ENCODE measurements at places on chromosomes 3 and 15. TPM values are rescaled to one million over a fixed set of nuclear protein-coding genes. Genes with fewer than 3 reads are reported as not detected.

IGF2BP2 gene
- 19.8 TPM for total RNA-seq

- H3K27me3 ChIP-seq: peaks cover 12% of the 10 kb centered on the region
- H3K36me3 ChIP-seq: no peaks in the 10 kb centered on the region
- no peak for DNase-seq
- no peak overlapping the region for H3K4me3 ChIP-seq
- no peak overlapping the region for H3K27ac ChIP-seq
Measured at GRCh38 chr3:115628075-115628412, 4.7 kb downstream of the GAP43 start.

IL17RE gene
- 6.9 TPM for total RNA-seq

GRCh38 chr3:65285956-65286355, 598.2 kb upstream of the ADAMTS9 start:
- DNase-seq: no peak
- no peaks in the 10 kb centered on the region for H3K27me3 ChIP-seq
- no peaks in the 10 kb centered on the region for H3K4me1 ChIP-seq
- no peak overlapping the region for H3K4me3 ChIP-seq
- no peaks in the 10 kb centered on the region for H3K36me3 ChIP-seq

DNA sequence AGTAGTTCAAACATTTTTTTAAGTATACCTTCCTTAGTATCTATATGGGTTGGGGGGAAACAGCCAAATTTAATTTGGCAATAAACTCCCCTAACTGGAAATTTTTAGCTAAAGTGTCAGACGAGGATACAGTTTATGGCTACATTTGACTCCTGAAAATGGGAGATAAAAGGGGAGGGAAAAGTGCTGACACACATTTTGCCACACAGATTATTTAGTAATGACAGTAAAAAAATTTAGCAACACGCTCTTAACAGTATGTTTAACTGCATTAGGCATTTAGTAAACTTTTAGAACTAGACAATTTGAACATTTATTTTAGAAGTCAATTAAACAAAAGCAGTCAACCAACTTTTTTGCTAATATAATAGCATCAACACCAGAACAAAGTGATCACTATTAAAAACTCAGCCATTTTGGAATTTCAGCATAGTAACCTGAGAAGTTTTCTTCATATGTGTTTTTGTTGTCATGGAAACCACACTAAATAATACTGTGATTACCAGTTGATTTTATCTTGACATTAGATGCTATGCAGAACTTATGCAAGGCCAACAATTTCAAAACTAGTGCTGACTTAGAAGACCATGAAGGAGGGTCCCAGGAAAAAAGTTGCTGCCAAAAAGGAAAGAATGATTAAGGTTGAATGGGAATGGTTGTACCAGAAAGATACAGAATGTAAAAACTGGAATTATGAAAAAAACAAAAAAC, 47.0 kb upstream of the TFG start:
- H3K4me1 ChIP-seq: no peaks in the 10 kb centered on the region
- no peak for DNase-seq
- H3K36me3 ChIP-seq: no peaks in the 10 kb centered on the region
- H3K4me3 ChIP-seq: no peak overlapping the region
- H3K27ac ChIP-seq: no peak overlapping the region

HGD gene
- total RNA-seq: not detected

DNA sequence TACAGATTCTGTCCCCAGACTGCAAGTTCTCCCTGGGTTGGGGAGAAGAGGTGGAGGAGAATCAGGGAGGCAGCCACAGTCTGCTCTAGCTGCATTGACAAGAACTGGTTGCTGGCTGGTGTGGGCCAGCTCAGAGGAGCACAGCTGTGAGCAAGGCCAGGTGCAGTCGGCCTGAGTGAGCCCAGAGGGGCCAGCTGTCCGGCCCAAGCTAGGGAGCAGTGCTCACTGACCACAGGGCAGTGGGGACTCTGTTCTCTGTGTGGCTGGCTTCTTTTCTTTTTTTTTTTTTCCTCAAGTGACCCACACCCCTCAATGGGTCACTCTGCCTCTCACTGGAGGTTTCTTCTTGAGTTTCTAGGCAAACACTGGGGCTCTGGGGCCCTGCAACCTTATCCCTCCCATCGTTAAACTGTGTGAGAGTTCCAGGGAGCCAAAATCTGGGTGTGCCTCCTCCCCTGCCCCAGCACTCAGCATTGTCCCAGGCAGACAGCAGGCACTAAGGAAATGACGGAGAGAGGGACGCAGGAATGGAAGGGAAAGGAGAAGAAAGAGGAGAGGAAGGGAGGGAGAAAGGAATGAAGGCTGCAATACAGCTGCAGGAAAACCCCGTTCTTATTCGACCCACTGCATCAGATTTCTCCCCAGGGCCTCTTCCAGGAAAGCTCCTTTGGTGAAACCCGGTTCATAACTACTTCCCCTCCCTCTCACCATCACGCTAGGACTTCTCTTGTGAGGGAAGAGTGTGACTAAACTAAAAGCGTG, 37.7 kb upstream of the HES1 start:
- no peak overlapping the region for H3K4me3 ChIP-seq
- H3K27me3 ChIP-seq: no peaks in the 10 kb centered on the region
- no peak for DNase-seq
- H3K27ac ChIP-seq: no peak overlapping the region

KY gene
- total RNA-seq: 7.5 TPM

SERPINI2 gene
- not detected for total RNA-seq

DNA sequence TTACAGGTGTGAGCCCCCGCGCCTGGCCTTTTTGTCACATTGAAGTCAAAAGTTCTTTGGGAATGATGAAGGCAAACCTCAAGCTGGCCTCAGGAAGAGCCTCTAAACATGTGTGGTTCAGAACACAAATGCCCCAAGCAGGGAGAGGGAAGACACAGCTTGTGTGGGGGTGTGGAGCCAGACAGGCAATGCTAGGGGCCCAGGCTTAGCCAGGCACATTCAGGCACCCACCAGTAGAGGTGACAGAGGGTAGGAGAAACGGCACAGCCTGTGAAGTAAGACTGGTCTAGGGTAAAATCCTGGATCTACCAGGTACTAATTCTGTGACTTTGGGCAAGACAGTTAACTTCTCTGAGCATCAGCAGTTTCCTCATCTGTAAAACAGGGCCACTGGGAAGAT, 3.5 kb downstream of the HDC start:
- H3K27me3 ChIP-seq: no peaks in the 10 kb centered on the region
- no peak overlapping the region for H3K27ac ChIP-seq
- no peaks in the 10 kb centered on the region for H3K4me1 ChIP-seq
- DNase-seq: no peak

- peak overlapping the region; percentile 77 for H3K27ac ChIP-seq
- no peak for DNase-seq
- no peak overlapping the region for H3K4me3 ChIP-seq
Measured at GRCh38 chr3:37923569-37924040, 61.9 kb downstream of the CTDSPL start.

DNA sequence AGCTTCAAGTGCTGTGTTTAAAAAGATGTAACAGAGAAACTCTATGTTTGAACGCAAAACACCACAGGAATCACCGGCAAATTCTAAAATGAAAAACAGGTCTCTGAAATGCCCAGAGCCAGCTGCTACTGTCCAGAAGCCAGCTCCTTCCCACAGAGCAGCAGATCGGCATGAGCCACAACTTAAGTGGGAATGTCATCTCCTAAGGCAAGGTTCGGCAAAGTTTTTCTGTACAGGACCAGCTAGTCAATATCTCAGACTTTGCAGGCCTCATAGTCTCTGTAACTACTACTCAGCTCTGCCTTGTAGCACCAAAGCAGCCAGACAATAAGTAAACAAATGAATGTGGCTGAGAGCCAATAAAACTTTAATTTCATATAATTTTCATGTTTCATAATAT, 4.9 kb downstream of the PLOD2 start:
- H3K4me3 ChIP-seq: peak overlapping the region; percentile 20
- peak overlapping the region; percentile 75 for H3K27ac ChIP-seq
- DNase-seq: no peak
- H3K4me1 ChIP-seq: peaks cover 70% of the 10 kb centered on the region
- no peaks in the 10 kb centered on the region for H3K27me3 ChIP-seq

DNA sequence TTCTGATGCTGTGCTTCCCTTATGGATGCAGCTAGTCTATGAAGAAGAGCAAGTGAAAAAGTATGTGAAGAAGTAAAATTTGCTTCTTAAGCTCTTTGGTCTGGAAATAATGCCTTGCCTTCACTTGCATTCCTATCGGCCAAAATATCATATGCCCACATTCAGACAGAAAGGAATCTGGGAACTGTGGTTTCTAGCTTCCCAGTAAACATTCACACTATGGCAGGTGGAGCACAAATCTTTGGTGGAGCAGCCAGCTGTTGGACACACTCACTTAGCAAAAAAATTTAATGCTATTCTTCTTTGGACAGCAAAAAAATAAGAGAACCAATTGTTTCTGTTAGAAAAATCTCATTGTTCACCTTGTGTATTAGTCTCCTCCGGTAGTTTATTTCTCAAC, 12.3 kb upstream of the COL6A6 start:
- no peak for DNase-seq
- H3K4me1 ChIP-seq: peaks cover 4% of the 10 kb centered on the region
- no peak overlapping the region for H3K4me3 ChIP-seq
- H3K27me3 ChIP-seq: no peaks in the 10 kb centered on the region

- no peak overlapping the region for H3K27ac ChIP-seq
- H3K27me3 ChIP-seq: no peaks in the 10 kb centered on the region
- no peaks in the 10 kb centered on the region for H3K36me3 ChIP-seq
- no peak overlapping the region for H3K4me3 ChIP-seq
- no peaks in the 10 kb centered on the region for H3K4me1 ChIP-seq
Measured at GRCh38 chr15:23853286-23853685, 166.2 kb upstream of the NDN start.

GPR62 gene
- 0.22 TPM for total RNA-seq

DNA sequence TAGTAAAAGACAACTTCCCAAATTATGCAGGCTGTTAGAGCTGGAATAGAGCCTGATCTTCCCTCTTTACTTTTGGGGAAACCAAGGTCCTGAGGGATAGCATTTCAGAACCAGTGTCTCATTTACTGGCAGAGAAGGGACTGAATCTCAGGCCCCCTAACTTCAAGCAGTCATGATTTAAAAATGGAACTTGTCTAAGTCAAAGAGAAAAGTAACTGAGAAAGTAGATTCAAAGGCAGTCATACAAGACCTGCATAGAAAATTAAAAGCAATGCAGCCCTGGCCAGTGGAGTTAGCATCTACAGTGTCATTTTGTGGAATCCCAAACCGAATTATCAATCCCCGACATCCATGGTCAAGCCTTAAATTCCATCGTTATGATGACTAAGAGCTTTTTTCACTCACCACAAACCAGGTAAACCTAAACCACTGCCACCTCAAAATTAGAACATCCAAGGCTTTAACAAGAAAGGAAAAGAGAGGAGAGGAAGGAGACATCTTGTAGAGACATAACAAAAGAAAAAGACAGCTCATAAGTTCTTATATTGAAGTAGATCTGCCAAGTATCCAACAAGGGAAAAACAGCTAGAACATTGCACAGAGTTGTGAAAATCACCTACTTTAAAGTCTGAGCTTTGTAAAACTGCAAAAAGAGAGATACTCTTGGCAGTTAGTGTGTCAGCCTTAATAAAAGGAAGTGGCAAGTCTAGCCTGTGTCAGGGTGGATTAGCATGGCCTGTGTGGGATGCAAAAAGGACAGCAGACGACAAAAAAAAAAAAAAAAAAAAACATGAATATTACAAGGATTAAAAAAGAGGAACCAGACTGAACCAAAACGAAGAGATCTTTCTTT, 54.1 kb upstream of the CCR2 start:
- H3K27me3 ChIP-seq: no peaks in the 10 kb centered on the region
- H3K4me3 ChIP-seq: no peak overlapping the region
- no peak overlapping the region for H3K27ac ChIP-seq
- no peaks in the 10 kb centered on the region for H3K36me3 ChIP-seq
- no peak for DNase-seq

ZBED2 gene
- not detected for total RNA-seq

- peaks cover 32% of the 10 kb centered on the region for H3K36me3 ChIP-seq
- no peaks in the 10 kb centered on the region for H3K27me3 ChIP-seq
- H3K4me1 ChIP-seq: peaks cover 33% of the 10 kb centered on the region
- no peak overlapping the region for H3K4me3 ChIP-seq
Measured at GRCh38 chr3:58391156-58391865, 42.3 kb downstream of the PDHB start.

DNA sequence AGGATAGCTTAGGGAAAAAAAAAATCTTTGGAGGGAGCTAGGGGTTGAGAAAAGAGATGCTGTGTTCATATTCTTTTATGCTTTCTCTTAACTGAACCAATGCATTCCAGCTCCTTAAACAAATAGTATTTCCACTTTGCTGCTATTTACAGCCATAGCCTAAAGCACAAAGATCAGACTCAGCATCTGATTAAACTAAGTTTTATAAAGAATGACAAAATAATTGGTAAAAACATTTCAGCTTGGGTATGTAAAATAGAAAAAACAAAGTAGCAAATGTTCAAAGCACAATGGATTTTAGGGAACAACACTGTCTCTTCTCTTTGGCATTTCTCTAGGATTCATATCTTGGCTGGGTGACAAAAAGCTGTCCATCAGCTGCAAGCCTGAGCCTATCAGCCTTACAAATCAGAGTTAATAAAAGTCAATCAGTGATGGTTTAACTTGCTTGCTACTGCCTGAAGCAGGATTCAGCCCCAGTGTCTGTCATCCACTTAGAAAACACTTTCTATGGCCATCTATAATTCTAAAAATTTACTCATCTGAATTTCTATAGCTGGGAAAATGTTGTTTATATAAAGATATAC, 232.1 kb upstream of the CDIN1 start:
- no peaks in the 10 kb centered on the region for H3K4me1 ChIP-seq
- H3K27ac ChIP-seq: no peak overlapping the region
- no peak overlapping the region for H3K4me3 ChIP-seq
- DNase-seq: no peak
- no peaks in the 10 kb centered on the region for H3K27me3 ChIP-seq

- H3K4me3 ChIP-seq: no peak overlapping the region
- no peaks in the 10 kb centered on the region for H3K27me3 ChIP-seq
- DNase-seq: peak; percentile 43
- no peaks in the 10 kb centered on the region for H3K36me3 ChIP-seq
- no peaks in the 10 kb centered on the region for H3K4me1 ChIP-seq
Measured at GRCh38 chr3:11671648-11672100, 28.0 kb upstream of the VGLL4 start.

ARIH1 gene
- total RNA-seq: 217 TPM

DNA sequence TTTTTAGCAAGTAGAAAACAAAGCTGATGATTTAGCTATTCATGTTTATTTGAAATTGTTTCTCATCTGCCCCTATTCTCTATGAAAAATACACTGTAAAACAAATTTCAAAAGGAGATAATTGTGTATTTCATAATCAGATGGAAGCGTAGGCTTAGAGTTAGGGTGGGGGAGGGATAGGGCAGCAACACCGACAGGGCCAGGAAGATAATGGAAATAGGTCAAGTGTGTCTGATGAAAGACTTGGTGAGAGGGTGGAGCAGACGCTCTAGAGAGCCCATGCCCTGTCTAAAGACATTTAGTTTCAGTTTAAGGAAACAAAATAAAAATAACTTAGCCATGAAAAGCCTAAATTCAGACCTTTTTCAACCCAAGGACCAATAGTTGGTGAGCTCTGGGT, 51.6 kb upstream of the ARL6 start:
- H3K27me3 ChIP-seq: no peaks in the 10 kb centered on the region
- H3K36me3 ChIP-seq: no peaks in the 10 kb centered on the region
- no peaks in the 10 kb centered on the region for H3K4me1 ChIP-seq
- no peak overlapping the region for H3K27ac ChIP-seq
- no peak for DNase-seq

- H3K27ac ChIP-seq: no peak overlapping the region
- no peaks in the 10 kb centered on the region for H3K36me3 ChIP-seq
- H3K4me1 ChIP-seq: no peaks in the 10 kb centered on the region
- no peak overlapping the region for H3K4me3 ChIP-seq
Measured at GRCh38 chr3:46356909-46357308, 3.0 kb downstream of the CCR2 start.

GRCh38 chr15:85583923-85584390, 203.6 kb downstream of the AKAP13 start:
- peaks cover 2% of the 10 kb centered on the region for H3K36me3 ChIP-seq
- H3K4me3 ChIP-seq: peak overlapping the region; percentile 57
- peaks cover 51% of the 10 kb centered on the region for H3K4me1 ChIP-seq
- peak; percentile 70 for DNase-seq
